ENCODE measurements at places on chromosomes 4 and X.

GRCh38 chr4:106898621-106899230, 137.4 kb downstream of the DKK2 start:
- peak; percentile 51 for DNase-seq

DNA sequence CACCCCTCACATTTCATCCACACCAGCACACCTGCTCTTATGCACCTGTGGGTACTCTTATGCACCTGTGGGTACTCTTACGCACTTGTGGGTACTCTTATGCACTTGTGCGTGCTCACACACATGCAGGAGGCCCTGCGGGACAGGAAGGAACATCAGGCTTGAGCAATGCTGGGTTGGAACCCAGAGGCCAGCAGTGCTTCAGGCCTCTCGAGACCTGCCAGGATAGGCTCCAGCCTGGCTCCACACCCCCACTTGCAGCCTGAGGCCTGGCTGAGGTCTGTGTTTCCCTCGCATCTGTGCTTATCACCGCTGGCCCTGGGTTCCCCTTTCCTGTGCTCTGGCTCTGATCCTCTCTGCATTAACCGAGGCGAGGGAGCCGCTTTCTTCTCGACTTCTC, 34.7 kb downstream of the SORCS2 start:
- no peak for DNase-seq

DNA sequence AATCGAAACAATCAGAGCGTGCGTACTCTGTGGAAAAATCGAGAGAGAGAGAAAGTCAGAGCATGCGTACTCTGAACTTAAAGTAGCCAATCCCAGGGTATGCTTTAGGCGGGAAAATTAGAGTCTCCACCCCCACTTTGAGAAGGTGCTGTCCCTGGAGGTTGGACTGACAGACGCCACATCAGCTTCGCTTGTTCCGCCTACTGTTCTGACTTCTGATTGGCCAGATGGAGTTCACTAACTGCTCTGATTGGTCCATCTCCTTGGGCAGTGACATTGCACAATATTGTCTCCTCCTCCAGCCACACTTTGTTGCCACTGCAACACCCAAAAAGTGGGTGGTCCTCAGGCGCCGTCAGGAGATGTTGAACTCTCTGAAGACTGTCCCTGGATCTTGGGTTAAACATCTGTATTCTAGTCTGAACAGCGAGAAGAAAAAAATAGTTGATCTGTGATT, at the start of gene SSX5:
TSS of gene SSX5 (minus strand) at position 51 of the 457 bp plus-strand sequence. CDS start 1,437 bp downstream, outside the sequence.
- DNase-seq: no peak

DNA sequence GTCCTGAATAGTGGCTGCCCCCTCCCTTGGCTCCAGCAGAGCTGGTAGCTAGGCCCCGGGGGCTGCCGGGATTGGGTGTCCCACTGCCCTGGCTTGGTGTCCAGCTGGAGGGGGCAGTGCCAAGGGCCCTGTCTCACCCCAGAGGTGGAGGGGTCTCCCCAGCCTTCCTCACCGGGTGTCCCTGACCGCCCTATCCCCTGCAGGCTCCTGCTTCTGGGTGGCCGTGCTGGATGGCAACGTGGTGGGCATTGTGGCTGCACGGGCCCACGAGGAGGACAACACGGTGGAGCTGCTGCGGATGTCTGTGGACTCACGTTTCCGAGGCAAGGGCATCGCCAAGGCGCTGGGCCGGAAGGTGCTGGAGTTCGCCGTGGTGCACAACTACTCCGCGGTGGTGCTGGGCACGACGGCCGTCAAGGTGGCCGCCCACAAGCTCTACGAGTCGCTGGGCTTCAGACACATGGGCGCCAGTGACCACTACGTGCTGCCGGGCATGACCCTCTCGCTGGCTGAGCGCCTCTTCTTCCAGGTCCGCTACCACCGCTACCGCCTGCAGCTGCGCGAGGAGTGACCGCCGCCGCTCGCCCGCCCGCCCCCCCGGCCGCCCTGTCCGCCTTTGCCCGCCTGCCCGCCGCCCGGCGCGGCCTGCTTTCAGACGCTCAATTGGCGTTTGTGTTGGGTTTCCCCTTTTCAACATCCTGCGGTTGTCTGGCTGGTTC, 4.6 kb downstream of the NAT8L start:
- no peak for DNase-seq

DNA sequence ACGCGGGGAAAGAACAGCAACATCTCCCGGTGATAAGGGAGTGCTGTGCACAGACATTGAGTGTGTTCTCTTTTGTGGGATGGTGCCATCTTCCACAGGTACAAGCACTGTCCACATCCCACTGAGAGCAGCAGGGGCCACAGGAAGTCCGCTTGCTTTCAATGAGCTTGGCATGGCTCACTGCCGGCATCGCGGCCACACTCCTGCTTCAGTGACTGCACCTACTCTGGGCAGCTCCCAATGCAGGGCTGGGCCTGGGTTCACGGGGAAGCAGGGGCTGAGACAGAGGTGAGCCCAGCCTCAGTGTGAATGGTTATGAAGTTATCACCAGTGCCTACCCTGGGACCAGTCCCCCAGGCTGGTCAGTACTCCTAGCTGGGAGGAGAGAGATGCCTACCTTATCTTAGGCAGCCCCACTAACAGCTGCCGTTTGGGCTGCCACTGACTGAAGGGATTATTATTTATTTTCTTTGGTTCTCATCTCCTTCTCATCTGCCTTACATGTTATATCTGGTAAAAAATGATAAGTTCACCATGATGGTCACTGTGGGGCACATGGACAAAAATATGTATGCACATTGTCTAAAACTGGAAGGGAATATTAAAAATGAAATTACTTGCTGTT, 99.2 kb downstream of the MGST2 start:
- DNase-seq: no peak

DNA sequence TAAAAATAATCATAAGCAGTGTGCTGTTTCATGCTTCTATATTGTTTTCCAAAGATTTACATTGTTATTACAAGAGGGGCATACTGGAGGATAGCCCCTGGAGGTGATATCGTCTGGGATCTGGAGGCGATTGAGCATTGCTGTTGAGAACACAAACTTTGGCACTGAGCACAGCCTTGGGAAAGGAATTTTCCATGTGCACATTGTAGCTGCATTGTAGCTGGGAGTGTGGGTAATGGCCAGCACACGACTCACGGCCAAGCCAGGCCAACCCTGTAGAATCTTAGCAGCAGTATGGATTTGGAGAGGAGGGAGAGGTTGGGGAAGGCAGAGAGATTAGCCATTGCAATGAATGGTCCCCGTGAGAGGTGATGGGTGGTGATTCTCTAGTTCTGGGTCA, 121.9 kb downstream of the SMIM20 start:
- no peak for DNase-seq

- DNase-seq: no peak
These were observed 13.8 kb downstream of the RNF4 start for GRCh38 chr4:2482693-2483092.

DNA sequence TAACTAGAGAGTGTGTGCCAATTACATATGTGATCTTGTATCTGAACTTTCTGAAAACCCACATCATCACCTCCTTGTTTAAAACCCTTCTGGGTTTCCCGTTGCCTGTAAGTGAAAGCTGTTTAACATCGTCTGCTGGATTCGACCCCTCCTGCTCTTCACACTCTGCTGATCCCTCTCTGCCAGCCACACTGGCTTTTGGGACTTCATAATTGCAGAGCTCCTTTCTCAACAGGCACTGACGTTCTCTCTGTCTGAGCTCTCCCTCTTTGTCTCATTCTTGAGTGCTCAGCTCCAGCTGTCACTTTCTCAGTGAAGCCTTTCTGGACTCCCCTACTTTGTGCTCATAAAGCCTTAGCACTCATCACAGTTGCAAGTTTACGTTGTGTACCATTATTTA, 153.9 kb downstream of the CEP135 start:
- no peak for DNase-seq

DNA sequence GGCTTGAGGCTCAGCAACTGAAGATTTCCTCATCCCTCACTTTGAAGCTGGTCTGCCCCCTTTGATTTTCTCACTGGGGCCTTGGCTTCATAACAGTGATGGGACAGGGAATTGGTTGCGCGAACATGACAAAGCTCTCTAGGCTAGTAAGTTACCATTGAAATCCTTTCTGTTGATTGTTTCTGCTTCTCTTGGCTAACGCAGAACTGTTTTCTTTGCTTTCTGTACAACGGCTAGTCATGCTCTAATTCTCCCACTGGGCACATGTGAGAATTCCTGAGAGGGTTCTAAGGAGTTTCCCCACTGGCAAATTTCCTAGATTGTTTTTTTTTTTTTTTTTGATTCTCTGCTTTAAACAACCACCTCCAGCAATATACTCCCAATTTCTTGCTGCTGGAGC, 738.6 kb downstream of the PCDH7 start:
- no peak for DNase-seq

- DNase-seq: no peak
These were observed 151.7 kb upstream of the HHIP start for GRCh38 chr4:144494280-144494679.

DNA sequence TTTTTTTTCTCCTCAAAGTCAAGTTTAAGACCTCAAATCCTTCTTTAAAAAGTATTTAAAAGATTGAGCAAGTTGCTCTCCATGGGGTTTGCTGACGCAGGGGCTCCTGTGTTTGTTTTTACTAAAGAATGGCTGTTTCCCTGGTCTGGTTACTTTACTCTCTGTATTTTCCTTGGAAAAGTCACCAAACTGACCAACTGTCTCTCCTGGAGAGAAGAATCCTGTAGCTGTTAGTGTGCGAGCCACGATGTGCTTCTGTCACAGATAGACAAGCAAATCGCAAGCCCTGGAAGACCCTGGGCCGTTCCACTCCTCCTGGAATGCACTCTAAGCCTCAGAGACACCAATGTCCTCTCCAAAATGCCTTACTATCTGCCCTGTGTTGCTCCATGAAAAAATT, 212.1 kb downstream of the CHIC2 start:
- no peak for DNase-seq

GRCh38 chr4:121016611-121017010, 55.7 kb downstream of the NDNF start:
- DNase-seq: no peak
